ENCODE measurements at places on chromosomes 2 and 18.
A peak's percentile ranks its signal among the peaks of the same experiment; 100 is the strongest.

DNA sequence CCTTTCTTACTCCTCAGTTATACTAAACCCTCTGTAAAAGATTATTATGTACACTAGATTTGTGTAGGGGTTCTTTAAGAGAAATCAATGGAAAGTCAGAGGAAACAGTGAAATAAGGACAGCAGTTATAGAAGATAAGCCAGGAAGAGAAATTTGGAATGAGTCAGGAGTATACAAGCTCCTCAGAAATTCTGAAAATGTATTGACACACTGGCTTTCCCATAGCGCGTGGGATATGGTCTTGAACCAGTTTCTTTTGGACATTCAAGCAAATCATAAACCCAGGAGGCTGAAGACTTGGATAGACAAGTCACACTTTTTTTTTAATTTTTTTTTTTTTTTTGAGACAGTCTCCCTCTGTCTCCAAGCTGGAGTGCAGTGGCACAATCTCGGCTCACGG, 316.1 kb upstream of the MMADHC start:
- DNase-seq = no peak

GRCh38 chr2:218856167-218856895, 3.3 kb upstream of the WNT6 start:
- DNase-seq = no peak

GRCh38 chr2:158578703-158579330, 122.1 kb downstream of the PKP4 start:
- no peak for DNase-seq

DNA sequence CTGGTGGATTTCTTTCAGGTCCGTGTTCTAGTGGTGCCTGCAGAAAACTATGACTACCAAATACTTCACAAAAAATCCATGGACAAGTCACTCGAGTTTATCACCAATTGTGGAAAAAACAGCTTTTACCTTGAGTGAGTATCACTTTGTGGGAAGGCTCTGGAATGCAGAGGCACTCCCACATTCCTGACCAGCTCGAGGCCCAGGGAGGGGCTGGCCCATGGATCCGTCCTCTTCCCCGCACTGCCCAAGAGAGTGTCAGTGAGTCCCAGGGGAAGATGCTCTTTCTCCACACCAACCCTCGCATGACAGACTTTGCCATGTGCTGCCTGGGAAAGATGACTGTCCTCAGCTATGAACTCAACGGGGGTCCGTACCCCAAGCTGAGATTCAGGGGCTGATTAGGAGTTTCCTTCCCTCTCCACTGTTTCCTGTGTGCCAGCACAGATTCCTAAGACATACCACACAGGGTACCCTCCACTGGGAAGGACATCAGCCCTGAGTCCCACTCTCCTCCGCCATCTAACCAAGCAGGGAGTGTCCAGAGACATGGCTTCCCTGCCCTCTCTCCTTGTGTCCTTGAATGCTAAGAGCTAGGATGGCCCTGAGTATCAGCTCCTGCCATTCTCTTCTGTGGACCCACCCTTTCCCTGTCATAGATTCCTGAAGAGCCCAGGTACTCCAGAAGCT, 155.9 kb downstream of the LAMA3 start:
- no peak for DNase-seq

DNA sequence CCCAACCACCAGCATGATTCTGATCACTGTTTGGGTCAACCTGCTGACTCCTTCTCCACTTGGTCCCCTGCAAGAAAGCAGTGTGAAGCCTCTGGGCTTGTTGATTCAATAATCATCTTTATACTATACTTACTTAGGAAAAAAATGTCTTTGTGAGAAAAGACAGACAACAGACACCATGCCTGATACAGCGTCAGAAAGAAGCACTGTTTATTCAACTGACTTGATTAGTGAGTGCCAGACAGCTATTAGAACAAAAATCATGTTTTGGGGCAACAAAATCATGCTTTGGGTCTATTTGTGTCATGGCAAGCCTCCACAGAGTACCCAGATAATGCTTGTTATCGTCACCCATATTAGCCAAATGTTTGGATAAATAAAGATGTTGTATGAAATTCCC, 58.7 kb upstream of the ATL2 start:
- DNase-seq = no peak

GRCh38 chr2:163552758-163553157, 183.1 kb downstream of the FIGN start:
- DNase-seq = no peak

GRCh38 chr2:236338495-236339184, 74.4 kb upstream of the ASB18 start:
- no peak for DNase-seq

DNA sequence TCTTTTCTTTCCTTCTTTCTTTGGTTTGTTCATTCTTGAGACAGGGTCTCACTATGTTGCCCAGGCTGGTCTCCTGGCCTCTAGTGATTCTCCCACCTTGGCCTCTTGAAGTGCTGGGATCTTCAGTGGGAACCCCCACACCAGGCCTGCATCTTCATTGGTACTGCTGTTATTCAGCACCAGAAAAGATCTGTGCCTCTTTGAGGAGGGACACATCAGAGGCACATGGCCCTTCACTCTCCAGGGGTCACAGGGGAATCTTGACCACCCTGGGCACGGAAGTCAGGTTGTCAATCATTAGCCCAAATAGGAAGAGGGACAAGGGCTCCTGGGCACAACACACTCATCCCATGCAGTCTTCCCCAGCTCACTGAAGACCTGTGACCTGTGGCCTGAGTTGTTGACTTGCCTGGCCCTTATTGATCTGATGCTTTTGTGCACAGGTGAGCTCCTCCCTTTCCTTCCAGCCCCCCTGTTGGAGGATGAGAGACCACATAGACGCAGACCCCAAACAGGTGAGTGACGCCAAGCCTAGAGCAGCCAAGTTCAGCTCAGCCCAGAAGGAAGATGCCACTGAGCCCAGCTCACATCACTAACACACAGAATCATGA, 33.0 kb upstream of the ODC1 start:
- no peak for DNase-seq

DNA sequence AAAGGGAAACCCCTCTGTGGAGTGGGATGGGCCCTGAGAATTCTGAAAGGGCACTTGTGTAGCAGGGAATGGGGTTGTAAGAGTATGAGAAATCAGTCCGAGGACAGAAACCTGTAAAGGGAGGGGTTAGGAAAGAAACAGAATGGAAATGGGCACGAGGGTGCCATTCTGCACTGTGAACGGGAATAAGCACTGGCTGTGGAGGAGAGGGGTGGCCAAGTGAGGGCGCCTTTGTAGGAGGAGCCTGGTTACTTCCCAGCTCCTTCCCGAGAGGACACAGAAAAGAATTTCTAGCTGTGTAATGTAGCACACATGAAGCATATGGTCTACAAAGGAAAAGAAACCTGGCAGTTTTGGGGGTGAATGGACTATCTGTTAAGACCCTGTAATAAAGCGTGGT, 53.4 kb downstream of the POLR1A start:
- no peak for DNase-seq

DNA sequence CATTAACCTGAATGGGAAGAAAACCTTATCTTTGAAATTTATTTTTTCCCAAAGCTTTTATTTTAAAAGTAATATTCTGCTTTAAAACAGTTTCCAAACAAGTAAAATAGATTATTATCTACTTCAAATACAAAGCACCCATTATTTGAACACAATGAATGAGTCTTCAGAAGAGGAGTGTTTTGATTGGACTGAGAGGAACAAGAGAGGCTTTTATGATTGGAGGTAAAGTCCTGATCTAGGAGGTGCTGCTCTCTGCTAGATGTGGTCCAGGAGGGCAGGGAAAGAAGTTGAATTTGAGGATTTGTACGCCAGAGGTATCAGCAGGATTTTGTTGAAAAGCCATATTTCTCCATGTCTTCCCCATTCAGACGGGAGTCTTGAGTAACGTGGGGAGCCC, 900.7 kb downstream of the SOCS6 start:
- no peak for DNase-seq

DNA sequence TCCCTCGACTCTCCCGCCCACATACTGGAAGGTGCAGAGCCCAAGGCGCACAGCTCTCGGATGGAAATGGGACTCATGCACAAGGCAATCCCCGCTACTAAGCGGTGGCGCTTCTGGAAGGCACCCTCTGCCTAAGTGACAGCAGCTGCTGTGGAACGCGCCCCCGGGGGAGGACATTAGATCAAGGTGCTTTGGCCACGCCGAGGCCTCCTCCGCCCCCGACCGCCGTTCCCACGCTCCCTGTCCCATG, 202 bp downstream of the MCEE start:
- DNase-seq = peak; percentile 12

DNA sequence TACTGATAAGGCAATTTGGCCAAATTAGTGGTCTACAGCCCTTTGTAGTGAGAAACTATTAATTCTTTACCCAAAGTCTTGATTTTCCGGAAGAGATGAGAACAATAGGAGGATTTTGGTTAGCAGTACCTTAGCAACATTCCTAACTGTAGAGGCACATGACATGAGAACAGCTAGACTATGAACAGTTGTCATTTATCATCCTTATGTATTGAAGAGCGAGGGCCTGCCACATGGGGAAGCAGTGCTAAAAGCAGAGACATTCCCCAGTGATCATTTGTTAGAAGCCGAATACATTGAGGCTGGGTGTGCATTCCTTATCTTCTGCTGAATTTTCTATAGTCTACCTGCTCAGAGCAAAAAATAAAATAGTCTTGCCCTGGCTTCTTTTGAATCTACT, 65.2 kb downstream of the RBBP8 start:
- DNase-seq = no peak

GRCh38 chr2:134154246-134154645, 99.6 kb upstream of the MGAT5 start:
- DNase-seq = no peak

- DNase-seq = no peak
Measured at GRCh38 chr2:10875126-10875525, 36.6 kb upstream of the KCNF1 start.

GRCh38 chr2:68917034-68917718, 35.5 kb downstream of the GKN2 start:
- no peak for DNase-seq

DNA sequence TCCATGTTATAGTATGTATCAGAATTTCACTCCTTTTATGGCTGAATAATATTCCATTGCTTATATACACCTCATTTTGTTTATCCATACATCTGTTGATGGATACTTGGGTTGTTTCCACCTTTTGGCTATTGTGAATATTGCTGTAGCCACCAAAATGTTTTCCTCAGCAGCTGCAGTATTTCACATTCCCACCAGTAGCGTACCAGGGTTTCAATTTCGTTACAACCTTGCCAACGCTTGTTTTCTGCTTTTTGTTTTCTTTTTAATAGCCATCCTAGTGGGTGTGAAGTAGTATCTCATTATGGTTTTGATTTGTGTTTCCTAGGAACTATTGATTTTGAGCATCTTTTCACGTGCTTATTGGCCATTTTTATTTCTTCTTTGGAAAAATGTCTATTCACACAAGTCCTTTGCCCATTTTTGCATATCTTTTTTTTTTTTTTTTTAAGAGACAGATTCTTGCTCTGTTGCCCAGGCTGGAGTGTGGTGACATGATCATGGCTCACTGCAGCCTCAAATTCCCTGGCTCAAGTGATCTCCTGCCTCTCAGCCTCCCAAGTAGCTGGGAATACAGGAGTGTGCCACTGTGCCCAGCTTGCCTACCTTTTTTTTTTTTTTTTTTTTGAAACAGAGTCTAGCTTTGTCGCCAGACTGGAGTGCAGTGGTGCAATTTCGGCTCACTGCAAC, 14.2 kb downstream of the UBXN2A start:
- no peak for DNase-seq

GRCh38 chr2:27039426-27039825, 6.7 kb downstream of the TMEM214 start:
- no peak for DNase-seq

DNA sequence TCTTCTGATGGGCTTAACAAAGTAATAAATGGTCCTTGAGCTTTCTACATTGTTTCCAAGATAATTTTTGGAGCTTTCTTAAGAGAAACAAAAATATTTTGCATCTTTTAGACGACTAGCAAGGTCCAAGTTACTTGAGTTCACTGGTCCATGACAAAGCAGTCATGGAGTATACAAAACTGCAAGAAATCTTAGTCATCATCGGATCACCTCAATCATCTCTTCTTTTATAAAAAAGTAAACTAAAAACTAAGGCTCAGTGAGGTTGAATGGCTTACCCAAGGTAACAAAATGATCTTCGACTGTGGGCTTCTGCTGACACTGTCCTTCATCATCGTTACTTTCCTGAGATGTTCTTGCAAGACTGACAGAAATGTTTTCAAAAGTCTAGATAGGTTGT, 11.9 kb downstream of the FIGN start:
- no peak for DNase-seq

- DNase-seq = no peak
Measured at GRCh38 chr2:3839476-3839875, 136.1 kb downstream of the DCDC2C start.

GRCh38 chr18:37559194-37559593, 6.4 kb downstream of the CELF4 start:
- no peak for DNase-seq

DNA sequence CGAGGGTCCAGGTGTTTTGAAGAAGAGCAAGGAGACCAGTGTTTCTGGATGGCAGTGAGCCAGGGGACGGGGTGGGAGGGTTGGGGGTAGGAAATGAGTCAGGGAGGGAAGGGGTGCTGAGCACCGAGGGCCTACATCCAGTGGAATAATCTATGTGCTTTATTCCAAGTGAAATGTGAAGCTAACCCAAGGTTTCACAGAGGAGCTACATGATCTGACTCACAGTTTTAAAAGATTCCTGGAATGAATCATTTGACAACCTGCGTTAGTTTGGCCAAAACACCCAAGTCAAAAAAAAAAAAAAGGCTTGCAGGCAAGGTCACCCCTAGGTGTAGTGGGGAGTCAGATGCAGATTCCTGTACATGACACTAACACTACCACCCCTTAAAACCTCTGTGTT, 419.7 kb upstream of the MEX3C start:
- no peak for DNase-seq

- no peak for DNase-seq
Measured at GRCh38 chr2:6877402-6878304, at the start of gene RSAD2. Gene RSAD2, plus strand, starts transcription at chr2:6877777. Its CDS starts 24 bp downstream, at chr2:6877801.

- DNase-seq = no peak
Measured at GRCh38 chr2:3762771-3763447, 59.5 kb downstream of the DCDC2C start.

GRCh38 chr18:13254971-13255927, 36.7 kb downstream of the LDLRAD4 start:
- no peak for DNase-seq

- DNase-seq = no peak
Measured at GRCh38 chr18:62026586-62026985, 133.8 kb upstream of the RNF152 start.
